SW 1271 (cell line): ENCODE measurements at places on chromosomes 5 and 9.
A peak's percentile ranks its signal among the peaks of the same experiment; 100 is the strongest.

- peak; percentile 54 for DNase-seq
Observed at GRCh38 chr9:137757613-137758029, 120.0 kb upstream of the CACNA1B start.

GRCh38 chr9:126025991-126026390 lies 278.8 kb downstream of the PBX3 start:
- DNase-seq, result no peak

DNA sequence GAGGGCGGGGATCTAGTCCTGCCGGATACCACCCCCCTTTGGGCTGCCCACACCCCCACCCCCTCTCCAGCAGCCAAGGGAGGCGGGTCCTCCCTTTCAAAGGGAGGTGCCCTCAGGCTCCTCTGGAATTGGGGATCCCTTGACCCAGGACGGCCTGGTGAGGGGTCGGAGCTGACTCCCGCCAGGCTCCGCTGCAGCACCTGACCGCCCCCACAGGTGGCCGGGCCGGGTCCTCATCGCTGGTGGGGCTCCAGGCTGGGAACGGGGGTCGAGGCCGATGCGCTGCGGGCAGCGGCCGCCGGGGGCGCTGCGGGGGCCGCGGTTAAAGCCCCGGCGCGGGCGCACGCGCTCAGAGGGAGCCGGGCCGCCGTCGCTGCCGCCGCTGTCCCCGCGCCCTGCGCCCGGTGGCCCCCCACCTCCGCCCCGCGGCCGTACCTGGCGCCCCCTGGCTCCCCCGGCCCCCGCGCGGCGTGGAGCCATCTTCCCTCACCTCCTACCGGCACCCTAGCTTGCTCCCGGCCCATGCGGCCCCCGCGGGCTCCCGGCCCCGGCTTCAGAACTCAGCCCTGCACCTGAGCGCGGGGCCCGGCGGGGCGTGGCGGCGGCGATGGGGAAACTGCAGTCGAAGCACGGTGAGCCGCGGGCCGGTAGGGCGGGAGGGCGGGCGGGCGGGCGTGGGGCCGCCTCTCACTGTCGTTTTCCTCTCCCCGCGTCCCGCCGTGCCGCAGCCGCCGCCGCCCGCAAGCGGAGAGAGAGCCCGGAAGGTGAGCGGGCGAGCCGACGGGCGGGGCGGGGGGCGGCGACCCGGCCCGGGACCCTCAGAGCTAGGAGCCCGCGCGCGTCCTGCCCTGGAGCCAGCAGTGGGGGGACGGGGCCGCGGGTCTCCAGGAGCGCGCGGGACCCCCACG lies at the start of gene NKD2:
TSS of gene NKD2 (plus strand) at position 352 of the 908 bp plus-strand sequence. CDS start at position 608, 256 bp downstream.
- DNase-seq, result no peak

DNA sequence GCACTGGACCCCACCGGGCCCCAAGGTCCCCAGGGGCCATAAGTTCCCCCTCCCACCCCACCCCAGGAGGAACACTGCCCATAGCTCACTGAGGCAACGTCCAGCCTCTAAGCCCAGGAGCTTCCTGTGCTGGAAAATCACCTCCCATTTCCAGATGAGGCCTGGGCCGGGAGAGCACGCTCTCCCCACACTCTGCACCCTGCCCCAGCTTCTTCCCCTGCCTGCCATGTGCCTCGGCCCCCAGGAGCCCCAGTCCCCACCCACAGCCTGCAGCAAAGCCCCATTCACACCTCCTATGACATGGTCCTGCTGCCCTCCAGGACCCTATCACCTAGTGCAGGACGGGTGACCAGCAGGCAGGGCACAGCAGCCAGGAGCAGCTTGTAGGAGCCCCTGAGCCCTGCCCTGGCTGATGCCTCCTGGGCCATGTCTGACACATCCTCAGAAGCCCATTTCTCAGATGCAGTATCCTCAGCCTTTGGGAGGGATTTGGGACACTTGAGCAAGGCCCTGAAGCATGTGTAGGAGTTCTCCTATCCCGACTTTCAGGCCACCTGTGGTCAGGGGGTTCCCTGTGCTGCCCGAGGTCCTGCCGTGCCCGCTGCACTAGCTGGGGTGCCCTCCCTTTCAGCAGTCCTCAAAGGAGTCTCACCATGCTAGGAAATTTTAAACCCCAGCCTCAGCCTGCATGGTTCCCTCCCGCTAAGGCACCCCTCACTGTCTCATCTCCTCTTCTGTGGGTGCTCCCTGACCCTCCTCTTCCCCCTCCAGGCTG lies 119.4 kb upstream of the FOXD4L5 start:
- no peak for DNase-seq

DNA sequence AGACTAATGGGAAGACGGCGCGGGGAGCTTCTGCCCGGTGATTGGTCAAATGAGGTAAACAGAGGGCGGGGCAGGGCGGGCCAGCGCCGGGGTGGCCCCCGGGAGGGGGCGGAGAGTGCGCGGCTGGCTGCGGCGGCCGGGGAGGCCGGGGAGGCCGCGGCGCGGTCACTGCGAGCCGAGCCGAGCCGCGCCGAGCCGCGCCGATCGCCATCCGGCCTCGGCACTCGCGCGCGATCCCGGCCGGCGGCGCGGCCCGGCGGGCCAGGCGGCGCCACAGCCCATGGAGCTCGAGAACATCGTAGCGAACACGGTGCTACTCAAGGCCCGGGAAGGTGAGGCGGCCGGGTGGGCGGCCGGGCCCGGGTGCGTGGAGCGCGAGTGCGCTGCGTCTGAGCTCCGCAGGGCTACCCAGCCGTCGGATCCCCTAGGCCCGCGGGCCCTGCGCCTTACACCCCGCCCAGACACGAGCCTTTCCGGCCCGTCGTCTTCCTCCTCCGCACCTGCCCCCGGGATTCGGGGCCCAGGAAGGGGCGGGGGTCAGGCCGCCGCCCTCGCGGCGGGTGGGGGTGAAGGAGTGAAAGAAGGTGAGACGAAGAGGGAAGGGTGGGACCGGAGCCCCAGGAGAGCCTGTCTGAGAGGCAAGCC lies at the start of gene GRK6:
TSS of gene GRK6 (plus strand) at position 111 of the 645 bp plus-strand sequence. CDS start at position 281, 170 bp downstream.
- no peak for DNase-seq

DNA sequence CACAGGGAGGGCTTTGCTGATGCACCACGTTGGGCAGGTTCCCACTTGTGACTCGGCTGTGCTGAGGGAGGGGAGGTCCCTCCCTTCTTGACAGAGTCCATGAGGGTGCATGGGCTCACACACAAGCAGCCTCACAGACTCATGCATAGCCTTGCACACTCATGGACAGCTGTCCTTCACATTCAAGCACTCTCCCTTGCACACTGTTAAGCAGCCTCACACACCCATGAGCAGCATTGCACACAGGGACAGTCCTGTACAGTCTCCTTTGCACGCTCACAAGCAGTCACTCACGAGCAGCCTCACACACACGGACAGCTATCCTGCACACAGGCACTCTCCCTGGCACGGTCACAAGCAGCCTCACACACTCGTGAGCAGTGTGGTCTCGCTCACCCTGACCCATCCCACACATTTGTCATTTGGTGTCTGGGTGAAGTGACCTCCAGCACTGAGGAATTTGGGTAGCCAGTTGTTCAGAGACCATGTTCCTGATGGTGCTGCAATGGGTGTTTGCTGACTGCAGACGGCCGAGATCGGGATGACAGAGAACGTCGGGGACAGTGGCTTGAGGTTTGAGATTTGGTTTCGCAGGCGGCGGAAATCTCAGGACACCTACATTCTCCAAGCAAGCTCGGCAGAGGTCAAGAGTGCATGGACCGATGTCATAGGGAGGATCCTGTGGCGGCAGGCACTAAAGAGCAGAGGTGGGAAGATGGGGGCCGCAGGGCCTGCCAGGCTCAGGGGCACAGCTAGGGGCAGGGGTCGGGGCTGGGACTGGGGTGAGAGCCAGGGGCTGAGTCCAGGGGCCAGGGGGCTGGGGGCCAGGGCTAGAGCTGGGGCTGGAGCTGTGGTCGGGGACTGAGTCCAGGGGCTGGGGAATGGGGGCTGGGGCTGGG lies 17.7 kb upstream of the LRRC14B start:
- DNase-seq, result no peak

GRCh38 chr5:75072061-75072460 lies 19.7 kb upstream of the GCNT4 start:
- no peak for DNase-seq

DNA sequence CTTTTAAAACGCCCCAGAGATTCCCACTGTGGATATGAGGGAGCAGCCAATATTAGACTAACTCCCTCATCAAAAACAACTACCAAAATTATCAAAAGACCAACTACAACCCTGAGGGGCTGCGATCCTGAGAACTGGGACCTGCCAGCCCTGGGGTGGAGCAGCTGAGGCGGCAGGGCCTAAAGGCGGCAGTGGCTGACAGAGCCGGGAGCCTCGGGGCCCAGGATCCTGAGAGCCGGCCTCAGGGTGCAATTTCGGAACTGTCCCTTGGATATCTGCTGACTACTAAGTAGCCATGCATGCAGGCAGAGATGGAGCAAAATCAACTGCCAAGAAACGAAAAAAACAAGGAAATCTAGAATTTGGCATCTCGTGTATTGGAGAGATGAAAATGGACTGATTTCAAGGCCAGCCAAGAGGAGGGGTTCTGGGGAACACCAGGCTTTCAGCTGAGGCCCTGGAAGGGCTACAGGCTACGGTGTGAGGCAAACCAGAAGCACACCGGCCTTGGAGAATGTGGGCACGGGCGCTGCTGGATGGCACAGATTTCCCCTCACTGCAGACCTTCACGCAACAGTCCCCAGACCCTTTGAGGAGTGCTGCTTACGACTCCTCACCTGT lies 63.6 kb upstream of the UBAC1 start:
- DNase-seq, result no peak

- DNase-seq, result no peak
Observed at GRCh38 chr5:130061746-130062145, 157.5 kb downstream of the CHSY3 start.

DNA sequence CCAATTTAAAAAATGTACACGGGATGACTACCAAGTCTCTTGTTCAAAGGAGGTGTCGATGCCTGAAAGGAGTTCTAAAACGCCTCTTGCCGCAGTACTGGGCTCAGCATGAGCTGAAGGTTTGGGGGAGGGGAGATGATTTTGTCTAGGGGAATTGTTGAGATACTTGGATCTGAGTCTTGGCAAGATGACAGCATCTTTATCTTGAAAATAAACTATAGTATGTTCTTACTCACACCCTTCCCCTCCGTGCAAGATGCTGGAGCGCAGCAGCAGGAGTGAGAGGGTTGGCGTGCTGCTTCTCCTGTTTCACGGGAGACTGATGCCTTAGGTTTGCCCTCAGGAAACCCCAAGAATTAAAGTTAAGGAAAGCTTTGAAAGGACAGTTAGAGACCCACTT lies 47.3 kb downstream of the FAM78A start:
- no peak for DNase-seq

DNA sequence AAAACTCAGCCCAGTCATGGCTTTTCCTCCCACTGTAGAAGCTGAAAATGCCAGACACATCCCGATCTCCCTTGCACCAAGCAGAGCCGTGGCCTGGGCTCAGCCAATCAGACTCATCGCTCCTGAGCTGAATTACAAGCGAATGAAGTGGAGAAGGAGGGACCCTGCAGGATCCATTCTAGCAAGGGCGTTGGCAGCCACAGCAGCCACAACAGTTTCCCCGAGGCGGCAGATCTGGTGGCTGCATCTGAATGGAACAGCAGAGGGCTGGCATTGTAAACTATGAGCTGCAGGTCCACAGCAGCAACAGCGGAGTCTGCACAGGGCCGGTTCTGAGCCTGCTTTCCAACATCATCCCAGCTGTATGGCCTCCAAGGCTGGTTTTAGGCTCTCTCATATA lies 23.8 kb downstream of the ALG2 start:
- no peak for DNase-seq

- no peak for DNase-seq
Observed at GRCh38 chr5:55853818-55854217, 2.7 kb downstream of the IL31RA start.

DNA sequence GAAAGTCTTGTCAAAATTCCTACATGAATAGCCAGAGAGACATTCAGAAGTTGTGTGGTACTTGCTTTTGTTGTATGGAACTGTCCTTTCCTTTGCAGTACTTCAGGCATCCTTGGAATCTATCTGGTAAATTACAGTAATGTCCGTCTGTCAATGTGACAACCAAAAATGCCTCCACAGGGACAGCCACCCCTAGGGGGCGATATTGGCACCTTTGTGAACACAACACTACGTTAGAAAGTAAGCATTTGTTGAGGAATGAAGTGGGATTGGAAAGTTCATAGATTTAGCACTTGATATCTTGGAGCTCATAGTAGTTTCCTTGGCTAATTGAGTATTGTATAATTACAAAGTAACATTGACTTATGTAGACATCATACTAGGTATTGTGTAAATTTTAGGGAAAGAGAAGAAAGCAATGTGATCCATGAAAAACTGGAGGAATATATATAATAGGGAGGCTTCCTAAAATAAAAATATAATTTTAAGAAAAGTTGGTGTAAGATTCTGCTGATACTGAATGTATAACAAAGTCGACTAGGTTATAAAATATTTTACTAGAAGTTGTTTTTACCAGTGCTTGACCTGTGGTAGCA lies 32.7 kb downstream of the TMEFF1 start:
- DNase-seq, result peak; percentile 68

- no peak for DNase-seq
Observed at GRCh38 chr9:98873951-98874371, 66.5 kb downstream of the GALNT12 start.

- DNase-seq, result no peak
Observed at GRCh38 chr9:90641884-90642487, 638 bp downstream of the DIRAS2 start.

- DNase-seq, result no peak
Observed at GRCh38 chr9:3906437-3907213, 380.8 kb upstream of the RFX3 start.

DNA sequence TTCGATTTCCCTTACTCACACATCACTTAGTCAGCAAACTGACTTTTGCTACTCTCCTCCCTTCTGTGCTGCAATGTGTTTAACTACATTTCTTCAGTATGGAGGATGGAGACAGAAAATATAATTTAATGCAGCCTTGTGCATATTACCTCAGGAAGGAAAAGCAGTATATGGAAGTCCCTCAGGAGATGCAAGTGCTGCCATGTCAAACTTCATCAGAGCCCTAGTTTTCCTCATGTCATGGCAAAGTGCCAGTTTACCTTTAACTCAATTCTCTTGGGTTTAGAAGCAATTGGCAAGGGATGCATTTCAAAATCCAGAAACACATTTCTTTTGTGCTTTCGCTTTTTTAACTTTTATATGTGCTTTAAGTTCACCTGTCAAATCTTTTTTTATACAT lies 365.4 kb downstream of the ISL1 start:
- no peak for DNase-seq
